ENCODE measurements at places on chromosomes 2 and 18.

GRCh38 chr18:52953387-52953786 is 613.4 kb downstream of the DCC start:
- no peak for DNase-seq

DNA sequence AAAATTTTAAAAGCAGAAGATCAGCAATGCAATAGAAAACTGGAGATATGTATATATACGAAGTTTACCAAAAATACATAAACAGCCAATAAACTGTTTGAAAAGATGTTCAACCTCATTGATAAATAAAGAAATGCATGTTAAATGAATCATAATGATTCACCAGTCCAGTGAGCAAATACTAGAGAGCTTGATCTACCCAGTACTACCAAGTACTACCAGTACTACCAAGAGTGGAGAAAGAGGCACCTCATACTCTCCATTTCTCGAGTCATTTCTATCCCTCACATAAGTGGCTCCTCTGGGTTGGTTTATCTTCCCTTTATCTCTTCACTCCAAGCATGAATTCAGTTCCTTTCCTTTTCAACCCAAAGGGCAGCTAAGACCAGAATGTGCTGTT is 138.9 kb downstream of the MREG start:
- DNase-seq: no peak

- DNase-seq: no peak
These were observed 123.2 kb downstream of the BIRC6 start for GRCh38 chr2:32479993-32480392.

- no peak for DNase-seq
These were observed 441.1 kb downstream of the LRATD1 start for GRCh38 chr2:15073664-15074063.

DNA sequence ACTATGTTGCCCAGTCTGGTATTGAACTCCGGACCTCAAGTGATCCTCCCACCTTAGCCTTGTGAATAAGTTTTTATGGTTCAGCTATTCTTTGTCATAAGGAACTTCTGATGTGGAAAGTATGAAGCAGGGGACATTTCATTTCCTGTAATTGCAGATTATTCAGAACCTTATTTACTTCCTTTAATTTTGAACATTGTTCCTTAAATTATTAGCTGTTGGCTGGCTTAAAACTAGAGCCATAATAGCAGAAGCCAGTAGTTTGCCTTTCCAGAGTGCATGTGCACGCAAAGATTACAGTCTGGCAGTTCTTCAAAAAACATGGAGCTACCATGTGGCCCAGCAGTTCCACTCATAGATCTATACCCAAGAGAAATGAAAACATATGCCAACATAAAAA is 53.1 kb downstream of the PMS1 start:
- no peak for DNase-seq

DNA sequence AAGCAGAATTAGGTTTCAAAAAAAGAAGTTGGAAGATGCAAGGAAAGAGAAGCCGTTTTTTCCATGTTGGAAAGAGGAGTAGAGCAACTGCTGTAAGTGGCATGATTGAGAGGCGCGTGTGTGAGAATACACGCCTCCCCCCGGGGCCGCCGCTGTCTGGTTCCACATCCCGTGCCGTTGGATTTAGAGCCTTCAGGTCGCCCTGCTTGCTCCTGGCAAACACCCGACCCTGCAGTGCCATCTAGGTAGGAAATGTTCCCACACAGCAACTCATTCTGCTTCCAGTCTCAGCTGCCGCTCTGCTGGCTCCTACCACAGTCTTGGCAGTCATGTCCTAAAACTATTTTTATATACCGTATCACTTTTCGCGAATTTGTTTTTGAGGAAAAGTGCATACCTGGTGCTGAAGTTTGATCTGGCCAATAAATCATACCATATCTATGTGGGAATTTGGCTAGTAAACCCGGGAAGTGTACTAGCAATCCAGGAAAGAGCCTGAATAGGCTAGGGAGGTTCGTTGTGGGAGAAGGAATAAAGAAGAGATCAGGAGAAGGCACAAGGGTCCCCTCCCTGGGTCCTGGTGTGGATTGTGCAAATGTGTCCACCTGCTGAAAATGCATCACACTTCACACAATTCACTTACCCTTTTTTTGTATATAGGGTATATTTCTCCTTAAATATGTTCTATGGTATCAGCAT is 372.7 kb downstream of the FBXO15 start:
- DNase-seq: no peak

- no peak for DNase-seq
These were observed 28.4 kb downstream of the MFSD6 start for GRCh38 chr2:190436557-190436956.

DNA sequence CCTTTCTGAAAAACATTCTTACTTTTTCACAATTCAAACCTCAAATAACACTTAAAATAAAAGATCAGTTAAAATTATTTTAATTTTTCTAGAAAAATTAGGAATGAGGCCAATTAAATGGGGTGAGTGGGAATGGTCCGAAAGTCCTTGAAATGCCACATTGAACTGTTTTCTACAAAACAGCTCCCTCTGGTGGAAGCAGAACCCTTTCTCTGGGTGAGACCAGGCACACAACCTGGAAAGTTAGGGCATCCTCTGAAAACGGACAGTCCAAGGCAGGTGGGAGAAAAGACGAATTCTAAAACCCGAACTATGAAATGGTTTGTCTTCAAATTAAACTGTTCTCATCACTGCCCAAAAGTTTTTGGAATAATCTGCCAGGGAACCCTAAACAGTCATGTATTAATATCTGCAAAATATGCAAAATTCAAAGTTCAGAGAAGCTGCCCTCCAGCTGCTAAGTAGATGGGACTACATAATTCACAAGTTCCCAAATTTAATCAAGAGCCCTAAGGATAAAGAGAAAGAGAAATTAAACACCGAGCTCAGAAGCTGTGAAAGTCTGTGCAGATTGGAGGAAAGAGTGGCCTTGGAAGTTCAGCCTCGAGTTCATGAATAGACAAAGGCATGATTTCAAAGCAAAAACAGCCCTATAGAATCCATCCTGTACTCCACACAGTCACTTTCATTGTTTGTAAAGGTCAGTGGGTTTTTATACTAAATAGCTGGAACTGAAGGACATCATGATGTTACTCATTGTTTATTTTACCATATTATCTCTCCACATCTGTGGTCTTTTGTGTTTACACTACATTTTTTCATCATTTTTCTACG is 108.3 kb downstream of the PIEZO2 start:
- DNase-seq: no peak

DNA sequence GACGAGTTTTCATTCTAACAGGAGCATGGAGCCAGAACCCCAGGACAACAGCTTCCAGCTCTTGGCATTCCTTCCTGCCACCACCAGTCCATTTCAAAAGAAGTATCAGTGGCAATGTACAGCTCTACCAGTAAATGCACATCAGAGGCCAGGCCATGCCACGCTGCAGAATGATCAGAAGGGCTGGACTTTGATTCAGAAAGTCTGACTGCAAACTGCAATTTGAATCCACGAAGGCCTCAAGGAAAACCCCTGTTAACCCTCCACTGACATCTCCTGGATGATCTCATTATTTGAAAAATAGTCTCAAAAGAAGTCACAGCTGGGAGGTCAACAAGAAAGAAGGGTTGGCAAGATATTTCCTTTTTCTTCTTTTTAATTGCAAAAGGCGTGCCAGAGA is 119.2 kb downstream of the MYO5B start:
- no peak for DNase-seq

DNA sequence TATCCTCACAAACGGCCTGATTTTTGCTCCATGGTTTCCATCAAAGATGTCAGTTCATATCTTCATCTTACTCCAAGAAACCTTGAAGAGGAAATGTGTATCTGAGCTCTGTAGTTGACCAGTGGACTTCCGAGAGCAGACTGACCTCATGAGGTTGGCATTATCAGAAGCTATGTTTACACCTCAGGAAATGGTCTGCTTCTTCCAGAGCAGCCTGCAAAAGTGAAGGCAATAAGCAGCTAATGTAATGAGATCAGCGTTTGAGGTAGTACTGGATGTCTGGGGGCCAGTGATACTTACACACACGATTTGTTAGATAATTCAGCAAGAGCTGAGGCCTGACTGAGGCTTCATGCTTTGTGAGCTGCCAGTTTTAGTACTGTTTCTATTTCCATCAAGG is 189.7 kb downstream of the LRRTM1 start:
- DNase-seq: no peak

GRCh38 chr2:130951018-130951417 is 114.3 kb downstream of the ARHGEF4 start:
- DNase-seq: no peak

- DNase-seq: no peak
These were observed 202.2 kb downstream of the RNF152 start for GRCh38 chr18:61690418-61691138.

DNA sequence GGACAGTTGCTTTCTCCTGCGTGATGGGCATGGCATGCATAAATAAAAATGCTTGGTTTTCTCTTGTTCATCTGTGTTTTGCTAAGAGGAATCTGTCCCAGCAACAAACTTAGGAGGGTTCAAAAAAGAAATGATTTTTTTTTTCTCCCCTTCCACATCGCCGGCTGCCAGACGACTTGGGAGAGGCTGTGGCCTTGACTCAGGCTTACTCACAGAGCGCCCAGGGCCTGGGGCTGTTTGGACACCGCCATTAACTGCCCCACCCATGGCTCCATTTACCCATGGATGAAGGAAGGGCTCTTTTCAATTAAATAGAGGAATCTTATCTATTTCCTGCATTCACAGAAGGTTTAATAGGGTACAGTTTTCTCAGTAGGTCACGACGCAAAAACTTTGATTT is 22.3 kb upstream of the SERPINB5 start:
- no peak for DNase-seq

DNA sequence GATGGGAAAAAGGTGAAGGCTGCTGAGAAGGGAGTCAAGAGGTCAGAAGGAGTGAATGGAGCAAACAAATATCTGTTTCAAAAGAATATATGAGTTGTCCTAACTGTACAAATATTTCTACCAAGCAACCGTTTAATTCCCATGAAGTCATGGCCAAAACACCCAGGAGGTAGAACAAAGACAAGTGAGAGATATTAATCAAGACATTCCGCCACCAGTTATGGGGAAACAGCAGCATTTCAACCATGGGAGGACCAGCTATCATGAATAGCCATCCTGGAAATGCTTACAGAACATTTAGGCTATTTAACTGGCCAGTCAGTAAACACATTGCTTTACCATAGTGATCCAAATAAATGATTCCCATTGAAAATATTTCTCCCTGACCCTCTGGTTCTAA is 396.3 kb downstream of the IRS1 start:
- no peak for DNase-seq

GRCh38 chr18:58249712-58250111 is 205.7 kb downstream of the NEDD4L start:
- DNase-seq: no peak

DNA sequence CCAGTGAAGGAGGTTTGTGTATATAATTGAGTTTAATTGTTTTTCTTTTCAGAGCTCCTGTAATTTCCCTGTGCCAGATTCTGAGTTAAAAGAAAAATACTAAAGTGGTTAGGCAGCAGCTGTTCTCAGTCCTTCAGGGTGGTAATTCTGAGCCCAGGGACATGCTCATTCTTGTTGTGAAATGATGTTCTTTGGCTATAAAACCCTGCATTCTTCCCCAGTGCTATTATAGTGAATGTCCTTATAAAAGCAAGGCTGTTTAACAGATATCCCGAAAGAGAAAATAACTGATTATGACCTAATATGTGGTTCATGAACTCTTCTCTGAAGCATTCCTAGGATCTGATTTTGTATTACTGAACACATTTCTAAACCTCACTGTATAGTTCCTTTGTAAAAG is 34.0 kb downstream of the ADAM23 start:
- DNase-seq: no peak

DNA sequence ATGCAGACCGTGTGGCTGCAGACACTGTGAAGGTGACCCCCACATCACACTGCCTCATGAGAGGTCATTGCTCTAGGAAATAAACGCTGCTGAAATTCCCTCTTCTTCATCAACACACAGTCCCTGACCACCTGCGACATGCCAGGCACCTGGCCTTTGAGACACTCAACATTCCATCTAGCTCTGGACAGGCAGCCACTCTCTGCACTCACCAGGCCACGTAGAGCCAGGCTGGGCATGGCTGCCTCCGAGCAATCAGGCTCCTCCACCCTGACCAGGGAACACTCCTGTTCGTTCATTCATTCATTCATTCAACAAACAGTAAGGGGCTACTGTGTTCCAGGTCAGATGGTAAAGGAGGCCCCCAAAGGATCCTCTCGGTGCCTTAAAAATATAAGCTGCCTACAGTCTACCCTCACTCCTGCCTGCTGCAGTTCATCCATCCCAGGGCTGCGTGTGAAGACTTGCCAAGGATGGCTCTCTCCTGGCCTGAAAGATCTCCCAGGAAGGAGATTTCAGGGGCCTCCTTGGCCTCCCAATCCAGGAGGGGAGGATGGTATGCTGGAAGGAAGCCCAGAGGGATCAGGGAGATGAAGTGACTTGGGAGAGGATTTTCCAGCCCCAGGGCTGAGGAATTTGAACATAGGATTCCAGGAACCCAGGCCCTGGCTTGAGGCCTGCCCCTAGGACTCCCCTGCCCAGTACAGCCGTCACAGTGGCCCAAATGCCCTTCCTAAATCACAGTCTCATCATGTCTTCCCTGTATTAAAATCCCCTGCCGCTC is 66.7 kb downstream of the TNS1 start:
- DNase-seq: no peak

DNA sequence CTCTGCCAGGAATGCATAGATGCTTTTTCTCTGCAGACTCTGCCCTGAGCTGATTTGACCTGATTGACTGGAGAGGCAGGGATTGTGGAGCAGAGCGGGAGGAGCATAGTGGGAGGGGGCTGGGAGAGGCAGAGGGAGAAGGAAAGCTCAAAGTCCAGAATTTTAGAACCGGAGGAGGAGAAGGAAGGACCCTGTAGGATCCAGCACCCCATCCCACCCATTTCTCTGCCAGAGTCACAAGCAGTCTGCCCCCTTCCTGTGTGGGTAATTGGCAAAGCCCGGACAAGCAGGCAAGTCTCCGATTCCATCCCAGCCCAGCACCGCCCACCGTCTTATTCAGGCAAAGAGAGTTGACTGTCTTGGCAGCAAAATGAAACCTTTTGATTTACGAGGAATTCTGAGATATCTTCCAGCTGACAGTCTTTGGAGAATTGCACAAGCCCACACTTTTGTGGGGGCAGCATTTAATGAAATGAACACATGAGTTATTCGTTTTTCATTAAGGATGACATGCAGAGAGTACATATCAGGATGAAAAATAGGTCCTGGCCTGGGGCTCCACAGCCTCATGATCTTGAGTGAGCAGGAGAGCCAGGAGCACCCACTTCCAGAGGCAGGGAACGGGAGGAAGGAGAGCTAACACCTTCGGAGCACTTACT is 103.1 kb downstream of the MCFD2 start:
- no peak for DNase-seq

DNA sequence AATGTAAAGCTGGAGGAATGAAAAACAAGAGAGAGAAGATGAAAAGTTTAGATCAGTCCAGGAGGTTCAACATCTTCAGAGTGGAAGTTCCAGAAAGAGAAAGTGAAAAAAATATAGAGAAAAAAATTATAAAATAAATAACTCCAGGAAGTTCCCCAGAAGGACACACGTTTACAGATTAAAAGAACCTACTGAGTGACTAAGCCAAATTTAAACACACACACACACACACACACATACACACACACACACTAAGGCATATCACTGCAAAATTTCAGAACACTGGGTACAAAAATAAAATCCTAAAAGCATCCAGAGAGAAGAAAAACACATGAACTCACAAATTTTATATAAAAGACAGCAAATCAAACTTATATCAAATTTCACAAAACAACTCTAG is 85.9 kb upstream of the PMAIP1 start:
- no peak for DNase-seq

GRCh38 chr2:69483696-69484095 is 46.5 kb upstream of the NFU1 start:
- no peak for DNase-seq
